Tongue (tissue), 3 donors: ENCODE measurements at places on chromosomes 6 and 20. TPM values are rescaled to one million over a fixed set of nuclear protein-coding genes. Genes with fewer than 3 reads are reported as not detected.

- no peak for DNase-seq
Measured at GRCh38 chr20:51583499-51583898, 41.0 kb upstream of the NFATC2 start.

- no peak for DNase-seq
Measured at GRCh38 chr6:131117878-131118277, 17.4 kb upstream of the AKAP7 start.

GRCh38 chr6:39962831-39963230, 28.6 kb upstream of the MOCS1 start:
- DNase-seq = peak; percentile 10

DNA sequence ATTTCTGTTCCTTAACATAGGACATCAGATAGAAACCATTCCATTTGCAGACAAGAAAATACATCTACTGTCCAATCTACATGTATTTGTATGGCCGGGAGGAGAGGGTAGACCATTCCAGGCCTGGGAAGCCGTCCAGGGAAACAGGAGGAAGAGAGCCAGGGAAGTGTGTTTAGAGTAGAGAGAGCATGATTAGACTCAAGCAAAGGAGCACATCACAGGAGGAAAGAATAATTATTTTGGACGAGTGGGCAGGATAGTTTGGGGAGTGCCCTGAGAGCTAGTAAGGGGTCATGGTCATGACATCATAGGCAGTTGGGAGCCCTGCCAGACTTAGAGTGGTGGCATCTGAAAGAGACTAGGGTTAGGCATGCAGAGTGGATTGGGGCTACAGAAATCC, 250.0 kb downstream of the HIVEP2 start:
- peak; percentile 72 for DNase-seq

DNA sequence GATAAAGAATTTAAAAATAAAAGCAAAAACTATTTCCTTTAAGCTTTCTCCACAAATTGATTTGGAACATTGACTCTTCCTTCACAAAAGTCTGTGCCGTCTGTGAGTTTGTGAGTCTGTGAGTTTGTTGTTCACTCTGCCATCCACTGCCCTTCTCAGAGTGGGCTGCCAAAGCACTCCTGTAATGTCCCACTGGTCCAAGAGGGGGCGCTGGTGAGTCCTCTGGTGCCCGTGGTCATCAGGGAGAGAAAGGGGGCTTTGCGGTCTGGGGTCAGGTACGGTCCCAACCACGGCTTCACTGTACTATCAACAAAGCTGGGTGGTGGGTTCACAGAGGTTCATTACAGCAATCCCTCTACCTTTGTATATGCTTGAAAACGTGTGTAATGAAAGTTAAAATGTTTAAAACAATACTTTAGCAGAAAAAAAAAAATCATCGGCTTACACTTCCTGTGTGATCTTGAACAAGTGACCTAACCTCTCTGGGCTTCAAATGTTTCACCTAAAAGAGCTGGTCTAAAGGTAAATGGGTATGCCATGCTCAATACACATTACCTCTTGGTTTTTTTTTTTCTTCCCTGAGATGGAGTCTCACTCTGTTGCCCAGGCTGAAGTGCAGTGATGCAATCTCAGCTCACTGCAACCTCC, 5.6 kb upstream of the ANKRD60 start:
- no peak for DNase-seq

The ESR1 gene
- total RNA-seq = 0.72 TPM

- DNase-seq = peak; percentile 70
Measured at GRCh38 chr6:18362058-18362561, 25.0 kb upstream of the RNF144B start.

GRCh38 chr6:42742116-42742894, 3.6 kb downstream of the TBCC start:
- DNase-seq = peak; percentile 16

GRCh38 chr6:50720623-50721022, 7.3 kb downstream of the TFAP2D start:
- DNase-seq = peak; percentile 55

- DNase-seq = no peak
Measured at GRCh38 chr6:152161501-152161900, 354.0 kb downstream of the ESR1 start.
